Right atrium auricular region (tissue), 2 donors: ENCODE measurements at places on chromosomes 16 and 17.

GRCh38 chr17:78345791-78346494, 13.9 kb downstream of the SOCS3 start:
- no peak for DNase-seq

GRCh38 chr17:2051061-2051932, 3.6 kb upstream of the HIC1 start:
- no peak for DNase-seq

- no peak for DNase-seq
Observed at GRCh38 chr16:50372611-50373344, 4.0 kb upstream of the BRD7 start.

DNA sequence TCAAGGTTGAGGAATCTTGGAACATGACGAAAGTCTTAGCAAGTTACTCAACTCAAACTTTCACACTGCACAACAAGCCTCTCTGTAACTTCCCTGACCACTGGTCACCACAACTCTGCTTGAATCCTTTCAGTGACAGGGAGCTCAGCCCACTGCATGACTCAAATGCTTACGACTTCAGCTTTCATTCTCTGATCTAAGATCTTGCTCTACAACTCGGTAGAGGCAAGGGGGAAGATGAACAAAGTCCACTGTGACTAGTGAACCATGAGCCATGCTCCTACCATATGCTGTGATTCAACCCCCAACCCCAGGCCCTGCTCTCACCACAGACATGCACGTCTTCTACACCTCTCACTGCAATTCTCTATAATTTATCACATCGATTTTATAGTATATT, 160.9 kb downstream of the SLC39A11 start:
- no peak for DNase-seq

GRCh38 chr16:53945996-53946395, 242.0 kb downstream of the FTO start:
- no peak for DNase-seq

- DNase-seq: peak; percentile 82
Observed at GRCh38 chr16:69917739-69918138, 33.4 kb upstream of the CLEC18A start.

DNA sequence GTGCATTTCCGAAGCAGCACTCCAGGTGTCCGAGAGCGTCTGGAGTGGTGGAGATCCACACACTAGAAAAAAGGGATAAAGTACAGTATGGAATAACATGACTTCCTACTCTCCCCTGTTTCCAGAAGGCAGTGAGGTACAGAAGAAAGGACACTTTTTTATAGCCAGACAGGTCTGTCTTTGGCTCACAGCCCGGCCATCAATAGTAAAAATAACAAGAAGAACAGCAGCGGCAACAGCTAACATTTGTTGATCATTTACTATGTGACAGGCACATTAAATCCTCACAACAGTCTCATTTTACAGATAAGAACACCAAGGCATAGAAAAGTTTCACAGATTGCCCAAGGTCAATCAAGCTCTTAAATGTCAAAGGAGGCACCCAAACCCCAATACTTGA, 16.2 kb downstream of the DYNLRB2 start:
- DNase-seq: no peak

DNA sequence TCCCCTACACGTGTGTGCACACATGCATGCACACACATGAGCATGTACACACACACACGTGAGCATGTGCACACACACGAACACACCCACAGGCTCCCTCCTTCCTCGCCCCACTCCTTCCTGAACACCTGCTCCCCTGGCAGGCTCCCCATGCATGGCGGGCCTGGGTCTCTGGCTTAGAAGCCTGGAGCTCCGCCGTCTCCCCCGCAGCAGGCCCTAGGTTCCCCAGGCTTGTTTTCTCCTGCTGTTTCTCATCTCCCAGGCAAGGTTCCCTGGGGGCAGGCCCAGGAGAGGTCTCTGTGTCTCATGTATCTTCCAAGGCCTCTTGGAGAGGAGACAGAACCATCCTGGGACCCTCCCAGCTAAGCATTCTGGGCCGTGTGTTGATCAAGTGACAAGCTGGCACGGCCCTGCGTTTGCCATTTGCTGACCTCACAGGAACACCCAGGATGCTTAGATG, 202.3 kb upstream of the CIBAR2 start:
- no peak for DNase-seq

GRCh38 chr17:33288954-33289353, 4.1 kb downstream of the ASIC2 start:
- DNase-seq: no peak

GRCh38 chr17:14310605-14311004, 9.7 kb downstream of the HS3ST3B1 start:
- no peak for DNase-seq

DNA sequence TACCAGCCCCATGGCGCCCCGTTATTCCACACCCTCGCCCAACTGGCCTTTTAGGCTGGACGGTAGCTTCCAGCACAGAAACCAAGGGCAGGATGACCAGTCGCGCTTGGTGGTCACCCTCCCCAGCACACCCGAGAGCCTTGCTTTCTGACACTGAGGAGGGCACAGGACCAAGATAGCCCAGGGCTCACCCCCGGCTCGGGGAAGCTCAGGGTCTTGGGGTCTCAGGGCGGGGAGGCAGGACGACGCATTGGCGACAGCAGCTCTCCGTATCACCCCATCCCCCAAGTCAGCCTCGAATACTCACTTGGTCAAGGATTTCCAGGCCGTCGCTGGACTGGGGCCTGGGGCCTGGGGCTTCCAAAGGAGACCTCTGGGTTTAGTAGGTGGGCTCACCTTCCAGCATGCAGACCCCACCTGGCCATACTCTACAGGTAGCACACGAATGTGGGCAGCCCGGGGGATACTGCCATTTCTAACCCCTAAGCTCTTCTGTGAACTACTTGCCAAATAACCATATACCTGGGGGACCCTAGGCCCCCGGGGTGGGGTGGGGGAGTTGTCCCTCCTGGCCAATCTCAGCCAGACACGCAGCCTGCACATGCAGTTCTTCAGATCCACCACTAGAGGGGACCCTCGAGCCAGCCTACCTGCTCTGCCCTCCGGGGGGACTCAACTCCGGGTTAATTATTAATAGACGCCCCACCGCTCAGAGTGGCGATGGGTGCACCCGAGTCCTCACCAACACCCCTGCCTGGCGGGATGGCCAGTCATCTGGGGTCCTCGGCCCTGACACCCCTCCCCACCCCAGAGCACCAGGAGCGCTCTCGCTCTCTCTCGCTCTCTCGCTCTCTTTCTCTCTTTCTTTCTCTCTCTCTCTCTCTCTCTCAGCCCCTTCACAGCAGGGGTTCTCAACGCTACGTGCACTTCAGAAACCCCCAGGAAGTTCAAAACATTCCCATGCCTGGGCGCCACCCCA, 30.0 kb downstream of the TBC1D16 start:
- DNase-seq: no peak

DNA sequence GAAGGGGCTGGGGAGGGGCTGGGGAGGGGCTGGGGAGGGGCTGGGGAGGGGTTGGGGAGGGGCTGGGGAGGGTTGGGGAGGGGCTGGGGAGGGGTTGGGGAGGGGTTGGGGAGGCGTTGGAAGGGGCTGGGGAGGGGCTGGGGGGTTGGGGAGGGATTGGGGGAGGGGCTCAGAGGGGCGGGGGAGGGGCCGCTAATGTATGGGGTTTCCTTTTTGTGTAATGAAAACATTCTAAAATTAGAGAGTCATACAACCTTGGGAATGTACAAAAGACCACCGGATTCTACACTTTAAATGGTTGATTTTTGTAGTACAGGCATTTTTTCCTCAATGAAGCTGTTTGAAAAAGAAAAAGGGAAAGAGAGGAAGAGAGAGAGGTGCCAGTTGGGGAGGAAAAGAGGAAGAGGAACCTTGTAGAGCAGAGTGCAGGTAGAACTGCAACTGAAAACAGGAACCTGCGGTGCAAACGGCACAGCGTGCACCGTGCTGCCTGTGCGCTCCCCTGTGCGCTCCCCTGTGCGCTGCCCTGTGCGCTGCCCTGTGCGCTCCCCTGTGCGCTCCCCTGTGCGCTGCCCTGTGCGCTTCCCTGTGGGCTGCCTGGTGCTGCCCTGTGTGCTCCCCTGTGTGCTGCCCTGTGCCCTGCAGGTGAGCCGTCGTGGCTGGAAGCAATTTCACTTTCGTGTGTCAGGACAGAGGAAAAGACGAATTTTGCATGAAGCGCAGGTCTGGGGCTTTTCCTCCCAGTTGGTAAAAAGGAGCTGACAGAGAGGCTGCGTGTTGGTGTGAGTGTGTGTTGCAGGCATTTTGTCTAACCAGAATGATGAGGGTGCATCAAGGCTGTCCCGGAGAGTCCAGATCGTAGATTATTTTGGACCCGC, 40.8 kb downstream of the METRNL start:
- DNase-seq: no peak

GRCh38 chr17:9646546-9646885, 1.2 kb downstream of the USP43 start:
- DNase-seq: no peak

DNA sequence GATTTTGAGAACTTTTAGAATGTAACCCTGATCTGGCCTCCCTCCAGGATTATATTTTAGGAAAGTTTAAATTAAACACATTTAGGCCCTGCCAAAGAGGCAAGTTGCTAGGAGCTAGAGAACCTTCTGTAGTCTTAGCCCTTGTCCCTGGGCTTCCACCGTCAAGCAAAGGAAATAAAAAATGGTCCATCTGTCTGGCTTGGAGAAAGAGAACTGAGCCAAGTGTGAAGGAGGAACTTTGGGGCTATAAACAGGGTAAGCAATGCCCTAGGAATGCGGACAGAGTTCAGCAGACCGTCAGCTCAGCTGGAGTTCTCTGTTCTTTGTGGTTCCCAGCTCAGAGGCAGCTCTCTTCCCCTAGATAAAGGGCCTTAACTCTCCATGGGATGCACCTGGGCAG, 29.6 kb downstream of the RCVRN start:
- DNase-seq: no peak

GRCh38 chr17:6643451-6644125, 2.7 kb downstream of the TXNDC17 start:
- DNase-seq: no peak

- no peak for DNase-seq
Observed at GRCh38 chr17:16378636-16379282, 2.1 kb upstream of the UBB start.
